Activated naive CD8-positive, alpha-beta T cell treated with anti-CD3 and anti-CD28 coated beads for 36 hours (primary cell): ENCODE measurements at places on chromosomes 16 and 17.

DNA sequence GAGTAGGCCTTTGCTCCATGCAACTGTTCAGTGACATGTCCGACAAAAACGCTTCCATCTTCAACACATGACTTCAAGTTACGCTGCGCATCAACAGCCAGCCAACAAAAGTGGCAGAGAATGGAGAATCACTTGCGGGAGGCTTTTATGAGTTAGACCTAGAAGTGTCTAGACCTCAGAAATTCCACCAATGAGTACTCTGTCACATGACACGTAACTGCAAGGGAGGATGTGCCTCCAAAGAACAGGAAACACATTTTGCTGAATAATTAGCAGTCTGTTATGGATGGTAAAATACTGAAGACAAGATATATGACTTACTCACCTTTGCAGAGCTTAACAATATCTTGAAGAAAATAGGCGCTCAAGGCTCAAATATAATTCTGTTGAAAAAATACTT is 62.1 kb downstream of the MYO1D start:
- no peak for DNase-seq

- DNase-seq, result peak; percentile 28
Measured at GRCh38 chr17:35537601-35538141, at the start of gene SLFN12L. Gene SLFN12L, minus strand, starts transcription at chr17:35537678. Its CDS starts 15,314 bp downstream, at chr17:35522364.

- no peak for DNase-seq
Measured at GRCh38 chr17:29172589-29172988, 7.6 kb downstream of the MYO18A start.

DNA sequence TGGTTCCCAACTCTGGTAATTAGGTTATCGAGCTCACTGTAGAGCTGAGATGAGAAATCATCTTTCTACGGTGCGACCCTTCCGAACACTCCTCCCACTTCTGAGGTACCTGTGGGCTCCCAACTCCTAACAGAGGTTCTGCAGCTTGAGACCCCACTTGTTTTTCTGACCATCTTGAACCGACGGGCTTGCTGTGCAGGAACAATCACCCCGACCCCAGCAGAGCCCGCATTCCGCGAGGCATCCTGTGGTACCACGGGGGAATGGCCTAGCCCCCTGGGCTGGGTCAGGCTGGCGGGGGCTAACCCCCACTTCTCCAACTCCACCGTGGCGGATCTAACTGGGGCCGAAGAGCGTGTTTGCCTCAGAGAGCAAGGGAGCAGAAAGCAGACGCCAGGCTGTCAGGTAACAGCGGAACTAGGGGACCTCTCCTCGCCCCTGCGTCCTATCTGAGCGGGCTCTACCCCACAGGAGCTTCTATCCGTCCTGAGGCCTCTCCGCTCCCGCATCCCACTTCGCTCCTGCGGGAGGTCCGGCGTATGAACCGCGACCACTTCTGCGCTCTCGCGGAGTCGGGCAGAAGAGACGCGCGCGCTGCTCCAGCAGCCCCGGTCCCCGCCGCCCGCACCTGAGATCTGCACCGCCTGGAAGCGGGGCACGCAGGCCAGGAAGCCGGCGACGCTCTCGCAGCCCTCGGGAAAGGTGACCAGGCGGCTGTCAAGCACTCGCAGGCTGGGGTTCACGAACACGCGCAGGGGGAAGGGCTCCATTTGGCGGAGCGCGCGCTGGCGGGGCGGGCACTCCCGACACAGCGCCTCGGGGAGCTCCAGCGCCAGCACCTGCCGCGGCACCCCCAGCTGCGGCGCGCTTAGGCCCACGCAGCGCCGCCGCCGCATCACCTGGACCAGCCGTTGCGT is 761 bp downstream of the PDF start:
- DNase-seq, result peak; percentile 61

DNA sequence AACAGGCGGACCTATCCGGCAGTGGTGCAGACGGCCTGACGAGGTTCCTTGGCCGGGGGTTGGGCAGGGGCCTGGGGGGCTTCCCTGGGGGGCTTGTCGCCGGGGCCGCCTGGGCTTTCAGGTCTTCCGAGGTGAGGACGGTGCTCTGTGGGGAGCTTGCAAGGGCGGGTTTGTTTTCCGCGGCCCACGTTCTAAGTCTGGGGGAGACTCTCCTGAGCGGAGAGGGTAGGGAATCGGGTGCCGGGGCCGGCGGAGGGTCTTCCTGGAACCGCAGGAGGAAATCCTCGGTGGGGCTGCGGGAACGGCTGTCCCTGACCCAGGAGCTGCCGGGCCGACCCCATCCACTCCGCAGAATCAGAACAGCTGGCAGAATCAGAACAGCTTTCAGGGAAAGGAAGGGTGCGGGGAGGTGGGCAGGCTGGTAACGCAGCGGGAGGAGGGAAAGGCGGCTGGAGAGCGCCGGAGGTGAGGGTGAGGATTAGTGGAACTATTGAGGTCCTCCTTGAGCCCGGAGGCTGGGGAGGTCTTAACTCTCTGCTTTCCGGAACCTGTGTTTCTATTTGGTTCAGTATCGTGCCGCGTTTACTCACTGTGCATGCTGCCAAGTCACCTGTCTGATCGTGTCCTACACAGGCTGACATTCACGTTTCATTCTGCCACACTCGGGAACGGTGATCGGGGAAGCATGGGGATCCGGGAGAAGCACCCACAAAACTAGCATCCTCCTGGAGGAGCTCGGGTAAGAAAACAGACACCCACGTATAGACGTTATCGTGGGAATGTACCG is 28.9 kb downstream of the CPSF4L start:
- DNase-seq, result peak; percentile 28

DNA sequence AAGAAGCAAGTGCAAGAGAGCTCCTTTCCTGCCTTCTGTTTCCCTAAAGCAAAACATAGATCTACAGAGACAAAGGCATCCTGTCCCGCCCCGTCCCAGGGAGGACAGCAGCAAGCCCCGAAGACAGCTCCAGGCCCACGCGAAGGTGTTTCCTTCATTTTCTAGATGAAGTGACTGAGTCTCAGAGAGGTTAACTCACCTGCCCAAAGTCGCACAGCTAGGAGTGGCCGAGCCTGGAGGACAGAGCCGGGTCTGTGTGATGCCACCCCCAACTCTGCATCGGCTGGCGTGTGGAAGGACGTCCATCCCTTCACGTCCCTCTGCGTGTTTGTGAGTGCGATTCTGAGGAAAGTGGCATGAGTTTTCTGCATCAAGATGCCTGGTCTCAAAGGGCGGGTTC is 187.2 kb upstream of the CHMP6 start:
- DNase-seq, result no peak

GRCh38 chr17:74801896-74802295 is 25.8 kb upstream of the NAT9 start:
- DNase-seq, result no peak

GRCh38 chr17:41784207-41784744 is 2.2 kb downstream of the JUP start:
- no peak for DNase-seq

DNA sequence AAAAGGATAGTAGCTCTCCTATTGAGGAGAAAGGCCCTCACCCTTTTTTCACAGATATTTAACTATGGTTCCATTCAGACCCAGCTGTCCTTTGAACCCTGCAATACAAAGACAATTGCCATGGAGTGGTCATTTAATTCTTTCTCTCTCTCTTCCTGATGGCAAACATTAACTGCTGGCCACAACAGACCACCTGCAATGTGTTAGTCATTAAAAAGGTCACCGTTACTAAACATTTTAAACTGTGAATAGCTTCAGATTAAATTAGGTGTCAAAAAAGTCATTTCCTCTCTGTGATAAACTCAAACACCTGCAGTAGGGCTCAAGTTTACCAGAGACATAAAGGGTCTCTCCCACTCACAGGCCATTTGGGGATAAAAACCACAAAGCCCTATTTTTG is 697.2 kb downstream of the TOX3 start:
- DNase-seq, result no peak

DNA sequence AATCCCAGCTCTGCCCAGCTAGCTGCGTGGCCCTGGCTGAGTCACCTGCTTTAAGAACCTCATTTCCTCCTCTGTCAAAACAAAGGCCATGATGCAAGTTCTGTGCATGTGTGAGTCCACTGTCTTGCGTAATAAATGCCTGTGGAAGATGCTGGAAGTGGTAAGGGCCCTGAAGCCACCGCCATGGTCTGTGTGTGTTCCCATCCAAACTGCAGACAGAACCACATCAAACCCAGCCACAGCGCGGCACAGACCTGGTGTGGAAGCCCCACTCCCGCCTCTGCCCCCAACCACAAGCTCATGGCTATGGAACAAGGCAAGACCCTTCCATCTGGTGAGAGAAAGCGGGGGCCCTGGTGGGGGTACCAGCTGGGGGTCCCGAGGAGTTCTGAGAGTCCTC is 26.0 kb downstream of the NECAB2 start:
- no peak for DNase-seq

DNA sequence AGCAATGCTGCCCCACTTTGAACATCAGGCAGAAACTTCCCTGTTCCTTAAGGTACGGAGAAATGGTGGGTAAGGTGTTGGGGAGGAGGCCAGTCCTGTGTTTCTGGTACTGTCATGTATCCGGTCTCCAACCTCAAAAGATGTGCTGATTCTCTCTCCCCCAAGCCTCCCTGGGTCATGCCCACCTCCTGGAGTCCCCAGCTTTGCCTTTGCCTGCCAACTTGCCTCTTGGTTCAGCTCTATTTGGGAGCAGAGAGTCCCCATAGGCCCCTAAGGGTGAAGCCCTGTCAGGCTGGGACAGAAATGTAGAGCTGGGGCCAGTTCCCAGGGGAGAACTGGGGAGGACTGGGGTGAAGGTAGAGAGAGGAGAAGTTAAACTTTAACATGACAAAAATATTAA is 1.6 kb upstream of the TBX21 start:
- DNase-seq, result no peak

- DNase-seq, result no peak
Measured at GRCh38 chr17:4782652-4783051, 3.5 kb downstream of the VMO1 start.

GRCh38 chr17:49431743-49432142 is 17.1 kb upstream of the PHB1 start:
- DNase-seq, result no peak

- no peak for DNase-seq
Measured at GRCh38 chr16:50652836-50653425, 28.2 kb downstream of the SNX20 start.

DNA sequence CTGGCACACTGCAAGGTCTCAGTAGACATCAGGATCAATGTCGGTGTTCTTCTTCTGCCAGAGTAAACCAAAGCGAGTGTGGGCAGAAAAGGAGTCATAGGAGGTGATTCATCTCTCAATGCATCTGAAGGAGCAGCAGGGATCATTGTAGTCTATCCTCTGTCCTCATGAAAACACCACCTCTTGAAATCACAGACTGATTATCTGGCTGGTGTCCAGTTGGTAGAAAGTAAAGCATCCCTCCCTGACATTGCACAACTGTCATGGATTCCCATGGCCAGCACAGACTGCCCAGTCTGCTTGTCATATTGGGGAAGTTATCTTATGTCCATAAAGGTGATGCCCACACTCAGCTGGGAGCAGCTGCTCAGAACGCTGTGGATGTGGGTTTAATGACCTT is 74.1 kb downstream of the ABCC12 start:
- DNase-seq, result no peak

- no peak for DNase-seq
Measured at GRCh38 chr16:20904507-20905081, 4.0 kb downstream of the LYRM1 start.

DNA sequence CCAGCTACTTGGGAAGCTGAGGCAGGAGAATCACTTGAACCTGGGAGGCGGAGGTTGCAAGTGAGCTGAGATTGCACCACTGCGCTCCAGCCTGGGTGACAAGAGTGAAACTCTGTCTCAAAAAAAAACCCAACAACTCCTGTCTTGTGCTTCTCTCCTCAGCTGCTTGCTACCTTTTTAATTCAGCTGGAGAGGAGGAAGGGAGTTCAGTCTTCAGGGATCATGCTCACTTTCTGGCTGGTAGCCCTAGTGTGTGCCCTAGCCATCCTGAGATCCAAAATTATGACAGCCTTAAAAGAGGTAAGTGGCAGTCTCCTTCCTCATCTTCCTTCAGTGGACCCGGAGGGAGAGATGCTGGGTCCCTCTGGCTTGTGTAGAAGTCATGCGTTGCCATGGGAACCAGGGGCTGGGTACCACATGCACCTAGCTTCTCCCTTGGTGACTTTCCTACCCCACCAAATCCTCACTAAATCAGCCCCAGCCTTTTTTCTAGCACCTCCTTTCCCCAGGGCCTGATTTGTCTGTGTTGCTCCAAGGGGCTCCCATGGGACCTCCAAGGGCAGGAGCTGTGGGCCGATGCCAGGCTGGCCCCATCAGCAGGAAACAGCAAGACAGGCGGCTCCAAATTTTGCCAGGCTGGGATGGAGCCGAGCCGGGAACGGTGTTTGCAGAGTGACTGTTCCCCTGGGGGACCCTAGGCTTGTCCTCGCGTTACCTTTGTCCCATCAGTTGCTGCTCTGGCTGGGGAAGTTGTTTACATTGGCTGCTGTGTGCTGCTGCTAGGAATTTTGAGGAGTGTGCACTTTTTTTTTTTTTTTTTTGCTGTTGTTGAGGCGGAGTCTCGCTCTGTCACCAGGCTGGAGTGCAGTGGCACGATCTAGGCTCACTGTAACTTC is 65.2 kb downstream of the ABCC1 start:
- DNase-seq, result no peak

GRCh38 chr17:38907930-38908675 is 17.3 kb upstream of the LASP1NB start:
- no peak for DNase-seq

DNA sequence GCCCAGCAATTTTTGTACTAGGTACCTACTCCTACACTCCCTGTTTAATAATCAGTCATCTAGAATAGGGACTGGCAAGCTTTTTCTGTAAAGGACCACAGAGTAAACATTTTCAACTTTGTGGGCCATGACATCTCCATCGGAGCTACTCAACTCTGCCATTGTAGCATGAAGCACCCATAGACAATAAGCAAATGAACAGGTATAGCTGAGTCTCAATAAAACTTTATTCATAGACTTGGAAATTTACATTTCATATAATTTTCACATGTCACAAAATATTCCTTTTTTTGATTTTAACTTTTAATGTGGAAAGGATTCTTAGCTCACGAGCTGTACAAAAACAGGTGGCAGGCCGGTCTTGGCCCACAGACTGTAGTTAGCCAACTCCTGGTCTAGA is 345.8 kb downstream of the SOX9 start:
- no peak for DNase-seq

GRCh38 chr17:52410781-52411180 is 252.3 kb upstream of the CA10 start:
- no peak for DNase-seq

GRCh38 chr16:66695935-66696668 is 441 bp downstream of the CMTM4 start:
- no peak for DNase-seq

GRCh38 chr16:58651965-58652348 is 22.3 kb upstream of the CNOT1 start:
- DNase-seq, result no peak

DNA sequence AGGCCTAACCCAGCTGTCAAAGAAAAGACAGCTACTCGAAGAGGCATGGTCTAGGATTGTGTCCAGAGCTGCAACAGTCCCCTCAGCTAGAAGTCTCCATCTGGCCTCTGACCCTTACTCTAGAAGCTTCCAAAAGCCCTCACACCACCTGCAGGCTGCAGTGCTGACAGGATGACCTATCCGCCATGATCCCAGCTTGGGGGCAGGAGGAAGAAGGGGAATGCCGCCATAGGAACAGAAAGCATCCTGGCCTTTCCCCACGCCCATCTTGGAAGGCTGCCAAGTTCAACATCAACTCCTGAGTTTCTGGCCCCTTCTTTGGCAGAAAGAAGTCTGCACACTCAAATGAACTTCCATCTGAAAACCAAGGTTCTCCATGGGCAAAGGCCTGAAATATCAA is 3.1 kb upstream of the KRT36 start:
- DNase-seq, result no peak
